CD4-positive, alpha-beta T cell (primary cell): ENCODE measurements at places on chromosomes 7 and 10.

DNA sequence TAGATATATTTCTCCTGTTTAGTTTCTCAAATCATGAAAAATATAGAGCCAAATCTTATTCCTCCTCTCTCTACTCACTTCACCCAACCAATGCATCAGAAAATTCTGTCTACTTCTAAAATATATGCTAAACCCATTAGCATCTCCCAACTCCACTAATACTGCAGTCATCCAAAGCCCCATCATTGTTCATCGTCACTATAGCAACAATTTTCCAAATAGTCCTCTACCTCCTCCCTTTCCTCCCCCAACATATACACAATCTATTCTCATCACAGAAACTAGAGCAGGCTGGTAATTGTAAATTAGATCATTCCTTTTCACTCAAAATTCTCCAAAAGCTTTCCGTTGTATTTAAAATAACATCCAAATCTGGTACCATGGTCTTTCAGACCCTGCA lies 38.4 kb upstream of the C10orf120 start:
- DNase-seq = no peak

- no peak for DNase-seq
These were observed 32.0 kb upstream of the ABCB4 start for GRCh38 chr7:87507446-87507845.

DNA sequence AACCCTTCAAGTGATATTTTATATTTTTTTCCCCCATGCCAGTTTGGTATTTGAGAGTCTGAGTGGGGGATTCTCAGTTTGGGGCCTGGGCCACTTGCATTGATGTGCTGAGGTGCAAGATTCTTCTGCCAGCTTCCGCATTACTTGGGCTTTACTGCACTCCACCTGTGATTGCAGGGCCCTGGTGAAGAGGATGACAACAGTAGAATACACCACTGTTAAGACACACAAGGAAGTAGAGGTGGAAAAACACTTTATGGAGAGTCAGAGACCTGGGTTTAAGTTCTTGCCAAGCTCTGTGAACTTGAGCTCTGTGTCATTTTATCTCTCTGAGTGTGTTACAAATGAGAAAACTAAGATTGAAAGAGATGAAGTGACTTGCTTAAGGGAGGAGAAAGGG lies 209.4 kb downstream of the LRMDA start:
- DNase-seq = no peak

GRCh38 chr10:62239994-62240393 lies 28.6 kb downstream of the RTKN2 start:
- no peak for DNase-seq

DNA sequence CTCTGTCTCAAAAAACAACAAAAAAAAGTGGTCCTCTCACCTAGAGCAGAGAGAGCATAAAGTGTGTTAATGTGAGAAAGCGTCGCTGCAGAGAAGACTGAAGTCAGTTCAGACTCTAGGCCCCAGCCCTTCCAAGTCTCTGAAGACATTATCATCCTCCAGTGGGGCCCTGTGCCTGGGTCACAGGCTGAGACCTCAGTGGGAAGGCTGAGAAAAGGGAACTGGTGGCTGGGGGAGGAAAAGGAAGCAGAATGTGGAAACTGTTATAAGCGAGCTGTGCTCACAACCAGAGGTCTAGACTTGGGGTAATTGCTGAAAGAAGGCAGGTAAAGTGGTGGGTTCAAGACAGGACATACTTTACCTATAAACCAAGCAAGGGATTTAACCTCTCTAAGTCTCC lies 4.9 kb upstream of the RRP12 start:
- DNase-seq = no peak

DNA sequence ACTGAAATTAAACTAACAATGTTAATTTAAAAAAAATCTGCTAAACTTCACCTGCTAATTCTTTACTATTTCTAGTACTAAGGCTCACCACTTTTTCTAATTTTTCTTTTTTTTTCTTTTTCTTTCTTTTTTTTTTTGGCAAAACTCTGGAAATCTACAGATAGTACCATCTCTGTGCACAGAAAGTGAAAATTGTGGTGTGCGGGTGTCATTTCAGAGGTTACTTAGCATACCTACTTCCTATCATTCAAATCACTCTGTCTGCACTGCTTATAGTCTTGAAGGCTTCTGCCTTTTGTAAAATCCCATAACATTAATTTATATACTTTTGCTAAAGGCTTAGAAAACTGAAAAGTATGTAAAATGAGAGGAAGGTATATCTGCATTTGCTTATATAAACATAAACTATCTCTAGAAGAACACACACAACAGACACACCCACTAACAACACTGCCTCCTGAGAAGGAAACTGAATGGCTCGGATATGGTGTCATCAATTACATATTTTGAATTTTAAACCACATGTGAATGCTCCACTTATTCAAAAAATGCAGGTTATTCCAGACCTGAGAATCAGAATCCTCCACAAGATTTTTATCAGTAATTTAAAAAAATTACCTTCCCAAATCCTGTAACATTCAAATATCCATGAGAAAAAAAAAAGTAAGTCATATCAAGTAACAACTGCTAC lies 229.5 kb downstream of the PARD3 start:
- no peak for DNase-seq

GRCh38 chr7:95509199-95509598 lies 23.5 kb downstream of the ASB4 start:
- peak; percentile 17 for DNase-seq

GRCh38 chr7:112143582-112143981 lies 62.6 kb downstream of the DOCK4 start:
- no peak for DNase-seq

- DNase-seq = no peak
These were observed 532.5 kb upstream of the MGMT start for GRCh38 chr10:128934492-128934891.

DNA sequence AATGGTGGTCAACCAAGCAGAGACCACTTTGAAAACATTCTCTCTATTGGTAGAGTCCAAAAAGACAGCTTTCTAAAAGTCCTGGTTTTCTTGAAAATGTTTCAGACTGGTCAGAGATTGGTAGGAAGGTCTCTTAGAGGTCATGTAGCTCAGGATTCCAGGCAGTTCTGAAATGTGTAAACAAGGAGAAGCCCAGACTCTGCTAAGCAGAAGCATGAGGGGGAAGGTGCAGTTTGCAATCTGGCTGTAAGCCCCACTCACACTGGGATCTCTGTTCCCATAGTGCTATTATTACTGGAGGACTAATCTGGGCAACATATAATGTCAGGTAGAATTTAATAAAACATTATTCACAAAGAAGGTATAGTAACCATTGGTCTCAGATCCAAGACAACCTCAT lies 101.1 kb downstream of the MAGI2 start:
- no peak for DNase-seq

DNA sequence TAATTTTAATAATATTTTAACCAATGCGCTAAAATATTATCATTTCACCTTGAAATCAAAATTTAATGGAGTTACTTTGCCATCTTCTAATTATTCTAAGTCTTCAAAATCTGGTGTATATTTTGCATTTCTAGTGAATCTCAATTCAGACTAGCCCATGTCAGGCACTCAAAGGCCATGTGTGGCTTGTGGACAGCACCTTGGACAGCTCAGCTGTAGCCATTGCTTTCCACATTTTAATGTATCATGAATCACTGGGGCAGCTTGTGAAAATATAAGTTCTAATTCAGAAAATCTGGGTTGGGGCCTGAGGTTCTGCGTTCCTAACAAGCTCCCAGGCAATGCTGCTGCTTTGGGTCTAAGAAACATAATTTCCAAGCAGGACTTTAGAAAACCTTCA lies 57.2 kb downstream of the MGAM2 start:
- DNase-seq = no peak

DNA sequence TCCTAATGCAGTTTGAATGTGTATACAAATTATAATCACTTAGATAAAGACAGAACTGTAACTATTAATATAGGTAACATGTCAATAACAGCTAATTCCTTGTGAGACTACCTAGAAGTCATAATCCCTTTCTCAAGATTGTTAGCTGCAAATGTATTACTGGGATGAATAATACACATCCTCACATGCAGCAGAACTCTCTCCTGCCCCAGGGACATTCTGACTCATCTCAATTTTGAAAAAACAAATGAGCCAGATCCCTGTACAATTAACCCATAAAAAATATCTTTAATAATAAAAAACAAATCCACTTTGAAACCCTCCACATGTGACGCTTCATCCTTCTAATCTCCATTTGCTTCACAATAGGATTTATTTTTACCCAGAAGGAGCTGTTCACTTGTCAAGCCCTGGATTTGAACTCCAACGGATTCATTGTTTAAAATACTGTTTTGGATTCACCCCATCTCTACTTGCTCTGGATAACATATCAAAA lies 428.4 kb upstream of the TEX47 start:
- DNase-seq = no peak
